ENCODE measurements at places on chromosomes 3 and 15. TPM values are rescaled to one million over a fixed set of nuclear protein-coding genes. Genes with fewer than 3 reads are reported as not detected.

The CDAN1 gene
- 24.0 TPM for total RNA-seq

The RGMA gene
- total RNA-seq = 0.50 TPM

The TMEM45A gene
- total RNA-seq = not detected

- no peak for DNase-seq
Observed at GRCh38 chr3:123297627-123297899, 95.8 kb downstream of the SEC22A start.

- DNase-seq = no peak
Observed at GRCh38 chr3:122940628-122941086, 86.9 kb downstream of the SEMA5B start.
